Astrocyte of the spinal cord (primary cell): ENCODE measurements at places on chromosomes 2 and 18.
A peak's percentile ranks its signal among the peaks of the same experiment; 100 is the strongest.

DNA sequence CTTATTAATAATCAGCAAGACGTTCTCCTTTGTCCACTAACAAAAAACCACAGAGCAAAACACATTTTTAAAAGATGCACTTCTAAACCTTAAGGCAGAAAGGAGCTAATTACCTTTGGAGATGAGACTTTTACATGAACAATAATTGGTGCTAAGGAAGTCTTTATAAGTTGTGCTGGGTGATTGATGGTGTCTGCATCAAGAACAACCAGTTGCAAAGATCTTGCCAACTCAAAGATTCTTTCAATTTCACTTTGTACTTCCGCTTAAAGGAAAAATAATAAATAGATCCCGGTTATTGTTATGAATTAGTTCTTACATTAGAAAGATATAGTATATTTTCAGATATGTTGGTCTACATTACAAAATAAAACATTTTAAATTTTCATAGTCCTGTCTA, 26.9 kb upstream of the ARL5A start:
- no peak for DNase-seq

- DNase-seq = no peak
Measured at GRCh38 chr2:17319090-17319489, 199.2 kb downstream of the RAD51AP2 start.

GRCh38 chr2:102841107-102841840, 79.4 kb downstream of the TMEM182 start:
- peak; percentile 45 for DNase-seq

- no peak for DNase-seq
Measured at GRCh38 chr2:2575181-2575577, 244.1 kb upstream of the MYT1L start.

GRCh38 chr2:65922794-65923193, 490.4 kb upstream of the SPRED2 start:
- DNase-seq = no peak
